ENCODE measurements at places on chromosomes 4 and X. TPM values are rescaled to one million over a fixed set of nuclear protein-coding genes. Genes with fewer than 3 reads are reported as not detected.

DNA sequence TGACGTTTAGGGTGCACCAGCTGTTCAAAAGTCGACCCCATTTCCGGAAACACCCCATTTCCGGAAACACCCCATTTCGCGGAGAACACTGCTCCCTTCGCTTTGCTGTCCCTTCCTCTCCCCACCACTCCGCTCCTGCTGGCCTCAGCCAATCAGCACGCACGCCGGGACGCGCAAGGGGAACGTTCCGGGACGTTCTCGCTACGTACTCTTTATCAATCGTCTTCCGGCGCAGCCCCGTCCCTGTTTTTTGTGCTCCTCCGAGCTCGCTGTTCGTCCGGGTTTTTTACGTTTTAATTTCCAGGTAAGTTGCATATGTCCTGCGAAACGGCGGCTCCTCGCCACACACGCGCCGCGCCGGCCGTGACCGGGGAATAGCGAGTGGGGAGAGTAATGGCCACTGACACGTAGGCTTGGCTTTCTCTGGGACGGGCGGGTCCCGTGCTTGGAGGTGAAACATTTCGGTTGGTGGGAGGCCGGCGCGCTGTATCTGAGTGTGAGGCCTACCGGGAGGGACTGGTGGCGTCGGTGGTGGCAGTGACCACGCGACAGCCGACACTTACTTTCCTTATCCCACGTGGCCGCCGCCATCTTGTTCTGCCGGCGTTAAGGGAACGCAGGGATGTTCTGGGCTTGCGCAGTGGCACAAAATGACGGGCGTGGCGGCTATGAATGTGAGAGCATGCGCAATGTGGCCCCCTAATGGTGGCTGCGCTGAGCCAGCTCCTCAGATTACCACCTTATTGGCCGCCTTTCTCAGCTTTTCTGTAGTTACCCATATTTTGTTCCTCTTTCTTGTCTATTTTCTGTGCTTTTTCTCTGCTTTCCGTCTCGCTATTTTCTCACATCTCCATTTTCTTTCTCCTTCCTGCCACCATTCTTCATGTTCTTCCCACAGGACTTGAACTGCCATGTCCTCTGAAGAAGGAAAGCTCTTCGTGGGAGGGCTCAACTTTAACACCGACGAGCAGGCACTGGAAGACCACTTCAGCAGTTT is at the start of gene RBM3:
Gene RBM3, plus strand, starts transcription at position 215 of the 997 bp plus-strand sequence. Its CDS starts 697 bp downstream, at position 912.
- H3K27ac ChIP-seq: peak within 1 kb of the TSS; percentile 99
- H3K4me3 ChIP-seq: peak within 1 kb of the TSS; percentile 98
- H3K4me1 ChIP-seq: peaks cover 37% of the 10 kb centered on the region

- no peaks in the 10 kb centered on the region for H3K27me3 ChIP-seq
- no peak overlapping the region for H3K27ac ChIP-seq
- no peak overlapping the region for H3K4me3 ChIP-seq
- DNase-seq: no peak
- no peaks in the 10 kb centered on the region for H3K36me3 ChIP-seq
- no peaks in the 10 kb centered on the region for H3K4me1 ChIP-seq
These were observed 378.9 kb downstream of the KCNIP4 start for GRCh38 chr4:21569638-21570037.

DNA sequence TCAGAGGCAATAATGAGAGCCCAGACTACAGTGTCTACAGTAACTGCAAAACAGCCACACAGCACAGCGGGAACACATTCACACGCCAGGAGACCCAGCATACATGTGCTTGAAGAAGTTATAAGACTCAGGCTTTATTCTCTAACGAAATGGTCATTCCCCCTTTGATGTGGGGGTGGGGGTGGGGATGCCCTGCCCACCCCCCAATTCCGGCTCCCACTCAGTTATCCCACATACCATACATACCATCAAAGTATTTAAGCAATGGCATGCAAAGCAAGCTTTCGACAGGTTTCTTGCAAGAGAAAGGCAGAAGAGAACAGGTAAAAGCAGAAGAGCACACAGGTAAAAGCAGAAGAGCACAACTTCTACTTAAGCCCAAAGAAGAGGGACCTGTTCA is 3.6 kb downstream of the MECP2 start:
- H3K36me3 ChIP-seq: peaks cover 28% of the 10 kb centered on the region
- no peaks in the 10 kb centered on the region for H3K27me3 ChIP-seq
- peak overlapping the region; percentile 57 for H3K27ac ChIP-seq
- peak overlapping the region; percentile 97 for H3K4me3 ChIP-seq
- H3K4me1 ChIP-seq: peaks cover 61% of the 10 kb centered on the region

- H3K4me3 ChIP-seq: peak overlapping the region; percentile 43
- peaks cover 18% of the 10 kb centered on the region for H3K4me1 ChIP-seq
- peaks cover 58% of the 10 kb centered on the region for H3K27me3 ChIP-seq
- no peak for DNase-seq
- peak overlapping the region; percentile 36 for H3K27ac ChIP-seq
These were observed 1.3 kb upstream of the FAT1 start for GRCh38 chr4:186724864-186725468.

DNA sequence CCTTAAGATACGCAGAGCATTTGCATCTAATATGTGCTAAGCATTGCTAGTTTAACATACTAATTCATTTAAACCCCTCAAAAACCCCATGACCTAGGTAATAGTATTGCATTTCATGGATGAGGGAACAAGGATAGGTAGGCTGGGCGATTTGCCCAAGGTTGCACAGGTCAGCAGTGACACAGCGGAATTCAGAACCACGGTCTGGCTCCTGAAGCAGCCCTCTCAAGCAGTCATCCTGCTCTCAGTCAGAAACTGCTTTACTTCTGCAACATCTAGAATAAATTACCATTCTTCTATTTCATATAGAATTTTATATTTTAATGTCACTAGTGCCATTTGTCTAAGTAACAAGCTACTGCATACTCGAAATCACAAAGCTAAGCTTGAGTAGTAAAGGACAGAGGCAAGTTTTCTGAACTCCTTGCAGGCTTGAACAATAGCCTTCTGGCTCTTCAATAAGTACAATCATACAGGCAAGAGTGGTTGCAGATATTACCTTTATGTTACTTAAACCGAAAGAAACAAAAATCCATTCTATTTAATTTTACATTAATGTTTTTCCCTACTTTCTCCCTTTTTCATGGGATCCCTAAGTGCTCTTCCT is 555 bp upstream of the SPP1 start:
- H3K4me3 ChIP-seq: peak overlapping the region; percentile 48
- H3K36me3 ChIP-seq: no peaks in the 10 kb centered on the region
- no peak for DNase-seq

GRCh38 chrX:109848461-109849050 is 115.5 kb upstream of the ACSL4 start:
- DNase-seq: no peak
- H3K4me1 ChIP-seq: peaks cover 7% of the 10 kb centered on the region
- no peak overlapping the region for H3K27ac ChIP-seq

DNA sequence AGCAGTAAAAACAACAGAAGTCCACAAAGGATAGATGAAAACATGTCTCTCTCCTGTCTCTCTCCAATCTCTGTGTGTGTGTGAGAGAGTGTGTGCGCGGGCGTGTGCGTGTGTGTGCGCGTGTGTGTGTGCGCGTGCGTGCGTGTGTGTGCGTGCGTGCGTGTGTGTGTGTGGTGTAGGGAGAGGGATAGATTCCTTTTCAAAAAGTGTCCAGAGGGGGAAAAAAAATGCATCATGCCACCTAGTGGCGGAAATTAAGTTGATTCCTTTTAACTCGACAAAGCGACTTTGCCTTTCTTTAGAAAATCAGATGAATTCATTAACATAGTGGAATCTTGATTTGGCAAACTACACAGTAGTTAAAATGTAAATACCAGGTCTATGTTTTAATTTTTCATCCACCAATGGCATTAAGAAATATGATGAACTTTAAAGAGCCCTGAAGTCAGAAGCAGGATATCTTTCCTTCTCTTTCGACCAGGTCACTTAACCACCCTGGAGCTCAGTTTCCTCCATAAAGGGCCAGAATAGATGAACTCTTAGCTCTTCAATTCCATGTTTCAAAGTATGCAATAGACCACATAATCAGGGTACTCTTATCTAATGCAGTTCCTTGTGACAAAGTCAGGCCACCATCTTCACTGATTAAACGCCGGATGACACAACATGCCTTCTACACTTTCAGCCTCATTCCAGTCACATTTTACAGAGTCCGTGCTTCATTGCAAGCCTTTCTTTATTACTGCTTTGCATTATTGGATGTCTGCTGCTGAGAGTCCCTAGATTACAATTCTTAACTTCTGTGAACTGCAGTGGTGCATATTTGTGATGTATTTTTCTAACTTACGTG is 162.8 kb downstream of the FBXO8 start:
- peak; percentile 30 for DNase-seq
- no peak overlapping the region for H3K27ac ChIP-seq
- no peak overlapping the region for H3K4me3 ChIP-seq
- no peaks in the 10 kb centered on the region for H3K36me3 ChIP-seq
- H3K27me3 ChIP-seq: peaks cover 31% of the 10 kb centered on the region

DNA sequence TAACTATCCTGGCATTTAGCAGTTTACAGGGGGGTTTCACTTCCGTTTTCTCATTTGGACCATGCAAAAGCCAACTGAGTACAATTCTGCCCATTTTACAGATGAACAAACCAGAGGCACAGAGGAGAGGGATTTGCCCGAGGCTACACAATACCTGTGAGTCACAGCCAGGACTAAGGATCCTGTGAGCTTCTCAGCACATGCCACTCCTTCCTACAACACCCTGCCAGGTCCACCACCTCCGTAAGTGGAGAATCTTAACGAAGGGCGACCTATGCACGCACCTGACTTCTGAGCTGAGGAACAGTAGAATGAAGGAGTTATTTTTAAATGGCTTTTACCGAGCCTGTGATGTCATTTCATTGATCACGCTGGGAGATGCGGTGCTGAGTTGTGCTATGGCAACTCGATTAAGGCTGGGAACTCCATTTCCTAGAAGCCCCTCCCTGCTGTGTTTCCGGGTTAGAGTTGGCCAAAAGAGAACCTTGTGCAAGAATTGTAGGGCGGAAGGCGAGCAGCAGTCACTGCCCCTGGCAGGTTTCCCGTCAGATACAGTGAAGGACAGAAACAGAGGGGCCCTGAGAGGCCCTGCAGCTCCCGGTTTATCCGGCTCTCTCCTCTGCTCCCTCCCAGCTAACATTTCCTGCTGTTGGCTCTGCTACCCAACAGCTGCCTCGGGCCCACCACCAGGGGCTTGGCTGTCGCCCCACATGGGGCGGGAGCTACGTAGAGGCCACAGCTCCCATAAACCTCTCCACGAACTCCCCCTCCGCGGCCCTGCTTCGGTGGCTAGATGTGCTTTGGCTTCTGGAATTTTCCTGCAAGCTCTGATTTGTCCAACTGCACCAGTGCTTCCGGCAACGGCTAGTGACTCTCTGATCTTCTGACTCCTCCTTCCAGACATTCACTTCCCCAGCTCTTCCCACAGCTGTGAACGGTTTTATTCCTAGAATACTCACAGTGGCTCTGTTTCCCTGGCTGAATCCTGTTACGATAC is 75.1 kb upstream of the USP9X start:
- DNase-seq: peak; percentile 72
- H3K27me3 ChIP-seq: no peaks in the 10 kb centered on the region
- peak overlapping the region; percentile 68 for H3K4me3 ChIP-seq
- peaks cover 27% of the 10 kb centered on the region for H3K4me1 ChIP-seq
- no peaks in the 10 kb centered on the region for H3K36me3 ChIP-seq

GRCh38 chr4:110540581-110540980 is 64.6 kb downstream of the ENPEP start:
- no peak for DNase-seq
- H3K4me3 ChIP-seq: no peak overlapping the region
- H3K36me3 ChIP-seq: no peaks in the 10 kb centered on the region
- no peak overlapping the region for H3K27ac ChIP-seq

DNA sequence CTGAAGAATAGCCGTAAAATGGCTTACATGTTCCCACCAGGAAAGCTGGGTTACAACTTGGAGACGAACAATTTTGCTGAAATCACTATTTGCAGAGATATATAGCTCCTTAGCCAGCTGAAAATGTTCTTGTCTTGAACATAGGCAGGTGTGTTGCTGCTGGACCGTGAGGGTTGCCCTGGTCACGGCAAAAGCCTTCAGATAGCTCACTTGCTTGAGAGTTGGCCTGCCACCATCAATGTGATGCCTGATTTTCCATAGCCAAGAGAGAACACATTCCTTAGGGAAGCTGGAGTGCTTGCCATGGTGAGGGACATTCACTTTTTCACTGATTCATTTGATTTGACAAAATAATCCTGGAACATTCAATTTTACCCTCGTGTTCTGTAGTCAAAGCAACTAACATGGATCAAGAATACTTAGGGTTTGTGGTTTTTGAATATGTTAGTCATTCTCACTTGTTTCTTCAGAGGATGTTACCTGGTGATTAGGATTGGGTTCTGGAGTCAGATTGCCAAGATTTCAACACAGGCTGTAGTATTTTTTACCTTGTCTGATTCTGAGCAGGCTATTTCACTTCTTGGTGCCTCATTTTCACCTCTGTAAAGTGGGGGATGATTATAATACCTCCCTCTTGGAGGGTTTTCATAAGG is 536.9 kb downstream of the RAPGEF2 start:
- H3K4me3 ChIP-seq: no peak overlapping the region
- H3K4me1 ChIP-seq: no peaks in the 10 kb centered on the region
- no peak for DNase-seq
- no peaks in the 10 kb centered on the region for H3K36me3 ChIP-seq
- H3K27ac ChIP-seq: no peak overlapping the region
- no peaks in the 10 kb centered on the region for H3K27me3 ChIP-seq

DNA sequence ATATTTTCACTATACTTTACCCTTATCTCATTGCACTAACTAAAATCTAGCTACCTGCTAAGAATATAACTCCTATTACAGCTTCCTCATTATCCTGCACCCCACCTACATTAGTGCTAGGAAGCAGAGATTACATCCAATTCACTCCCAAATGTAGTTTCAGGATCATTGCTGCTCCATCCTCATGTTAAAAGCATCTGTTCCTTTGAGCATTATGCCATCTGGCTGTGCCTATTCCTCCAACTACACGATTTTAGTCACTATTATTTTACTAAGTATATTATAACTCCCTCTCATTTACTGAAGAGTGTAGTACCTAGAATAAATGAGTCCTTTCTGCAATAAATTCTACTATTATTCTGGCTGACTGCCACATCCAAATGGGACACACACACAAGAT is 1586.9 kb downstream of the TECRL start:
- no peaks in the 10 kb centered on the region for H3K36me3 ChIP-seq
- H3K27ac ChIP-seq: no peak overlapping the region
- no peak for DNase-seq
- H3K27me3 ChIP-seq: no peaks in the 10 kb centered on the region
- H3K4me1 ChIP-seq: no peaks in the 10 kb centered on the region
- H3K4me3 ChIP-seq: no peak overlapping the region

DNA sequence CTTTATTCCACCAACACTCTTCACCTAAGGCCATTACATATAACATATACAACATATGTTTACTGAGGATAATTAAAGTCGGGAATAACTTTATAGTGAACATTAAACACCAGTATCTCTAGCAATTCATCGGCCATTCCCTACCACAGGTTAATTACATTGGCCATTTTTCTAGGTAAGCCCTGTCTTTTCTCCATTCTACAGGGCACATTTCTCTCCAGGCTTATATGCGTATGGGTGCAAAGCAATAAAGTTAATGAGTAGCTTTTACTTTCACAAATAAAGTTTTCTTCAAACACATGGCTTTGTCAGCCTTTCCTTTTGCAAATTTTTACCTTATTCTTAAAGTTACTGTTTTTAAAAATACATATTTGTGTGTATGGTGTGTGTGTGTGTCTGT is 111.9 kb upstream of the IQCM start:
- peaks cover 4% of the 10 kb centered on the region for H3K27me3 ChIP-seq
- no peak overlapping the region for H3K27ac ChIP-seq
- no peaks in the 10 kb centered on the region for H3K4me1 ChIP-seq
- no peaks in the 10 kb centered on the region for H3K36me3 ChIP-seq

Gene NEXMIF
- total RNA-seq: 0.52 TPM

Gene NPFFR2
- not detected for total RNA-seq

Gene CXCL13
- not detected for total RNA-seq

Gene DCAF8L2
- total RNA-seq: not detected

Gene INTU
- total RNA-seq: 0.21 TPM

Gene MAGEC1
- total RNA-seq: not detected

Gene AFM
- not detected for total RNA-seq
